ENCODE measurements at places on chromosomes 7 and 10.

GRCh38 chr7:158035343-158035742 lies 552.3 kb downstream of the PTPRN2 start:
- DNase-seq, result no peak
- H3K4me3 ChIP-seq, result no peak overlapping the region
- peaks cover 2% of the 10 kb centered on the region for H3K36me3 ChIP-seq
- no peaks in the 10 kb centered on the region for H3K27me3 ChIP-seq
- H3K4me1 ChIP-seq, result no peaks in the 10 kb centered on the region

- H3K4me3 ChIP-seq, result no peak overlapping the region
- peaks cover 10% of the 10 kb centered on the region for H3K27me3 ChIP-seq
- DNase-seq, result no peak
- H3K27ac ChIP-seq, result no peak overlapping the region
These were observed 97.3 kb upstream of the COL1A2 start for GRCh38 chr7:94297397-94297838.

GRCh38 chr7:69800495-69800894 lies 202.2 kb downstream of the AUTS2 start:
- no peak for DNase-seq
- H3K4me3 ChIP-seq, result no peak overlapping the region
- H3K4me1 ChIP-seq, result peaks cover 23% of the 10 kb centered on the region
- H3K27ac ChIP-seq, result no peak overlapping the region

DNA sequence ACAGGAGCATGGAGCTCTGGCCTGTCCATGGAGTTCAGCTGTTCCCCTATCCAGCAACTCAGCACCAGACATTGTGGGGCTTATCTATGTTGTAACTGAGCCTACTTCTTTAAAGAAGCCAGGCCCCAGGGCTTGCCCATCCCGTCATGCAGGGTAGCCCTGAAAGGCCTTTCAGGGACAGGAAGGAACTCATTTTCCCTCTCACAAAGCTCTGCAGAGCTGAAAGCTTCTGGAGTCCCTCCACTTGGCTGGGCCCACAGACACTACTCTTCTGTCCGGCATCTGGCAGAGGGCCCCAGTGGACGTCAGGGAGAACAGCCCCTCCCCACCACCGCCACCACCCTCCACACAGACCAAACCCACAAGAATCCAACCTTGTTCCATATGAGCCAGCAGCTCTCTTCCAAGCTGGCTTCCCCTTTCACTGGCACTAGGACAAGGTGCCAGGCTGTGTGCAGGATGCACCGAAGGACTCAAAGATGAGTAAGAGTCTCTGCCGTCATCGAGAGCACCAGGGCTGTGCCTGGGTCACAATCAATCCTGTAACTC lies 33.1 kb downstream of the DENND2A start:
- no peaks in the 10 kb centered on the region for H3K36me3 ChIP-seq
- no peak overlapping the region for H3K4me3 ChIP-seq
- H3K27ac ChIP-seq, result no peak overlapping the region
- no peak for DNase-seq

DNA sequence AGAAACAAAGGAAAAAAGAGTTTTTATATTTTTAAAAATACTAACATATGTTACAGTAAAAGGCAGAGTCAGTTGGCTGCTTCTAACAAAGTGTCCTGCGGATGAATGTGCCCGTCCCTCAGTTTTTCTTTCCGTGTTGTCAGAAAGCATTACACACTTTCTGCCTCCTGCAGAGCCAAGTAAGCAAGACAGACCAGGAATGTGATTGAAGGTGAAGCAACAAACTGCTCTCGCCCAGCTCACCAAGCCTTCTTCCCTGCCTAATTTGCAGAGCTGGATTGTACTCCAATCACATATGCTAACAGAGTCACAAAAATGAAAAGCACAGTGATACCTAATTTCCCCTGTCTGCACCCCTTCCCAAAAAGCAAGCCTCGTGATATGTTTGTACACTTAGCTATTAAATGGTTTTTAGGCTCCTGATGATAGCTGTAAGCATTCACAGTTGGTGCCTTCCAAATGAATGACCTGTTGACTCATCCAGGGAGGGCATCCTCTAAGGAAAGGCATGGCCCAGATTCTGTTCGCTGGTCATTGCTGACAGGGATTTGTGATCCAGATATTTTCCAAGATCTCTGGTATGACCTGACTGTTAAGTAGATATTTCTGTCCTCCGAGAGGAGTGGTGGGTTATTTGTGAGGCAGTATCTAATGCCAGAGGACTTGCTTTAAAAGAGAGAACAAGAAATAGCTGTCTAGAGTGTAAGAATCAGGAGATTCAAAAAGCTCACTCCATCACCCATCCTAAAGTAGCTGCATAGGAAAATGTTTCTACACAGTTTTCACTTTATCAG lies 187.3 kb upstream of the PLXDC2 start:
- DNase-seq, result no peak
- H3K4me1 ChIP-seq, result no peaks in the 10 kb centered on the region
- H3K36me3 ChIP-seq, result no peaks in the 10 kb centered on the region
- no peak overlapping the region for H3K27ac ChIP-seq

DNA sequence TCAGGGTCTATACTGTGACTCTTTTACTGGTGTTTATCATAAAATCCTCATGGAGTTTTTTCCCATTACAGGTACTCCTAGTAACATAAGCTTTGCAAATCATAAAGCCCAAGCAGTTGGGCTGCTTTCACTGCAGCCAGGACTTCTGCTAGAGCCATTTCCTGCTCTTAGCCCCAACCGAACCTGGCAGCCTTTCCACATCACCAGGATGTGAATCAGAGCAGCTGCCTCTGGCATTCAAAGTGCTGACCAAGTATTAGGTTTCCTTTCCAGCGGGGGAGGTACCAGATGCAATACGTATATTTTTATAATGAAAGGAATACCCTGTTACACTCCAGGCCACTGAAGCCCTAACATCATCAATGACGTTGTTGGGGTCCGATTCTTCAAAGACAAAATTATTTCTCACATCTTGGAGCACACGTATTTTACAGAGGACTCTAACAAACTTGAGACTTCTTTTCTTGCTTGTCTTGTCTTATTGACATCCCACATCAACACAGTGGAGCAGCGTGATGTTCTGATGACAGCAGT lies 3.6 kb upstream of the HTR5A start:
- no peaks in the 10 kb centered on the region for H3K36me3 ChIP-seq
- peaks cover 22% of the 10 kb centered on the region for H3K27me3 ChIP-seq
- H3K4me3 ChIP-seq, result no peak overlapping the region
- H3K4me1 ChIP-seq, result no peaks in the 10 kb centered on the region

DNA sequence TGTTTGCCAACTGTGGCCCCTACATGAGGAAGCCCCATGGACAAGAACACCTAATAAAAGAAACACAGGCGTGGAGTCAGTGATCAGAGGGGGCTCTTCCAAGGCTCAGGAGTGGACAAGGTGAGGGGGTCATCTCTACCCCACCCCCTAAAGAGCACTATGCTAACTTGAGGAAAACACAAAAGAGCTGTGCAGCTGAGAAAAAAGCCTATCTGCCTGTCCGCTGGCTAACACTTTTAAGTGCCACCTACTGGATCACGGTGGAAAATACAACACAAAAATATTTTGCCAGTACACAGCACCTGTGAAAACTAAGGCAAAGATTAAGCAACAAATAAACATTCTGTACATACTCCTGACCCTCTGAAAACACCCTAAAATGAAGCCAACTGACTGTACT lies 53.1 kb upstream of the COBL start:
- no peak overlapping the region for H3K27ac ChIP-seq
- no peaks in the 10 kb centered on the region for H3K36me3 ChIP-seq
- H3K4me3 ChIP-seq, result no peak overlapping the region
- DNase-seq, result no peak
- no peaks in the 10 kb centered on the region for H3K4me1 ChIP-seq

GRCh38 chr10:12543589-12543988 lies 194.2 kb downstream of the CAMK1D start:
- peaks cover 44% of the 10 kb centered on the region for H3K4me1 ChIP-seq
- no peak overlapping the region for H3K4me3 ChIP-seq
- H3K27ac ChIP-seq, result no peak overlapping the region
- peaks cover 20% of the 10 kb centered on the region for H3K36me3 ChIP-seq
- no peak for DNase-seq

GRCh38 chr7:21142081-21142480 lies 285.8 kb upstream of the SP4 start:
- H3K27ac ChIP-seq, result no peak overlapping the region
- no peak overlapping the region for H3K4me3 ChIP-seq
- H3K4me1 ChIP-seq, result no peaks in the 10 kb centered on the region
- no peaks in the 10 kb centered on the region for H3K36me3 ChIP-seq
- DNase-seq, result no peak
- H3K27me3 ChIP-seq, result peaks cover 7% of the 10 kb centered on the region

- peaks cover 33% of the 10 kb centered on the region for H3K36me3 ChIP-seq
- no peaks in the 10 kb centered on the region for H3K27me3 ChIP-seq
- H3K27ac ChIP-seq, result no peak overlapping the region
- H3K4me1 ChIP-seq, result no peaks in the 10 kb centered on the region
- no peak overlapping the region for H3K4me3 ChIP-seq
These were observed 17.2 kb downstream of the MMS19 start for GRCh38 chr10:97481071-97481470.

DNA sequence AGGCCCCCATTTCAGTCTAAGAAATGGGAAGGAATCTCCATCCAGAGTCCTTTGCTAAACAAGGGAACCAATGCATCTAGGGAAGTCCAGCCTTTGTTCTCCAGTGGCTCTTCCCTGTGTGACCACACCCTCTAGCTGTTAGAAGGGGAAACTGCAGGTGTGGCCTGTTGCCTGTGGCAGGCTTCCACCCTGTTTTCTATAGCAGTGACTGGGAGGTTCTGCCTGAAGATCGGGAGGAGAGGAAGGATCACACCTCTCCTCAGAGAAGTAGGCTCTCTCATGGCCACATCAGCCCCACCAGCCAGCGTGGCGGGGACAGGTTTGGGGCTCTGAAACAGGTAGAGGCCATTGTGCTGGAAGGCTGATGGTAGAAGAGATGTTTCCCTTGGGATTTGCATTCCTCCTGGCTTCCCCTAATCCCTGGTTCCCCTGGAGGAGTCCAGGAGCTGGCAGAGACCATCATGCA lies 47.7 kb upstream of the TRIM8 start:
- peaks cover 27% of the 10 kb centered on the region for H3K36me3 ChIP-seq
- no peaks in the 10 kb centered on the region for H3K27me3 ChIP-seq
- DNase-seq, result peak; percentile 23

- no peaks in the 10 kb centered on the region for H3K27me3 ChIP-seq
- H3K4me1 ChIP-seq, result peaks cover 4% of the 10 kb centered on the region
- H3K27ac ChIP-seq, result no peak overlapping the region
- DNase-seq, result no peak
- H3K36me3 ChIP-seq, result peaks cover 6% of the 10 kb centered on the region
These were observed 57.4 kb downstream of the CDK6 start for GRCh38 chr7:92778972-92779371.

GRCh38 chr10:16820421-16820820 lies 3.2 kb upstream of the RSU1 start:
- peaks cover 10% of the 10 kb centered on the region for H3K4me1 ChIP-seq
- no peak for DNase-seq
- peaks cover 11% of the 10 kb centered on the region for H3K36me3 ChIP-seq
- no peaks in the 10 kb centered on the region for H3K27me3 ChIP-seq

DNA sequence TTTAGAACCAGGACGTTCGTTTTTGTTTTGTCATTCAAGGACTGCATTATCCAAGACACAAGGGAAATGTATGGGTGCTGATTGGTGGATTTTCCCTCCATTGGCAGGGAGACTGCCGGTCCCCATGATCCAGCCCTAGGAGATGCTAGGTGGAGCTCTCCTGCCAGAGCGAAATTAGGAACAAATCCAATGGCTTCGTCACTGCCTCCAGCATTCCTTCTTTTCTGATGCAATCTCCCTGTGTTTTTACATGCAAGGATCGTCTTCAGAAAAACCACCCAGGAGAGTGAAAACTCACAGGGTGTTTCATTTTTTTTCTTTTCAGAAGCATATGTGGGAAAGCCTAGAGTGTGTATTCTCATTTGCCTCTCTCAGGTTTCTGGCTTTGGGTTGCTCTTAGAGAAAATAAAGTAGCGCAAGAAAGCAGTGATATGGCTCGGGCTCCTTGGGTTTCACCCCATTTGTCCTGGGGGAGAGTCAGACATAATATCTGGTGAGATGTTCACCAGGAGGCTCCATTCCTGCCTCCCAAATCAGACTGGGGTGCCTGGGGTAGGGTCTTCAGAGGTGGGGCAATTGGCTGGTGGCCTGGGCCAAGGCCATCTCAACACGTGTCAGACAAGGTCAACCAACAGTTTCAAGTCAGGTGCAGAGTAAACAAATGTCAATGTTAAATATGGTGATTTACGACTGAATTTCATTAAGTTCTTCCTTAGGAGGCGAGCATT lies 450.9 kb upstream of the MKI67 start:
- H3K36me3 ChIP-seq, result no peaks in the 10 kb centered on the region
- H3K4me1 ChIP-seq, result no peaks in the 10 kb centered on the region
- H3K4me3 ChIP-seq, result no peak overlapping the region
- DNase-seq, result no peak
- H3K27ac ChIP-seq, result no peak overlapping the region
- H3K27me3 ChIP-seq, result peaks cover 2% of the 10 kb centered on the region

GRCh38 chr7:96449094-96449493 lies 127.2 kb upstream of the SLC25A13 start:
- no peak overlapping the region for H3K27ac ChIP-seq
- no peaks in the 10 kb centered on the region for H3K4me1 ChIP-seq
- H3K36me3 ChIP-seq, result no peaks in the 10 kb centered on the region
- H3K27me3 ChIP-seq, result peaks cover 2% of the 10 kb centered on the region
- H3K4me3 ChIP-seq, result no peak overlapping the region

- no peaks in the 10 kb centered on the region for H3K4me1 ChIP-seq
- DNase-seq, result no peak
- H3K4me3 ChIP-seq, result no peak overlapping the region
- H3K27ac ChIP-seq, result no peak overlapping the region
- peaks cover 20% of the 10 kb centered on the region for H3K36me3 ChIP-seq
- H3K27me3 ChIP-seq, result no peaks in the 10 kb centered on the region
These were observed 14.4 kb upstream of the ATP6V0E2 start for GRCh38 chr7:149859369-149859768.

DNA sequence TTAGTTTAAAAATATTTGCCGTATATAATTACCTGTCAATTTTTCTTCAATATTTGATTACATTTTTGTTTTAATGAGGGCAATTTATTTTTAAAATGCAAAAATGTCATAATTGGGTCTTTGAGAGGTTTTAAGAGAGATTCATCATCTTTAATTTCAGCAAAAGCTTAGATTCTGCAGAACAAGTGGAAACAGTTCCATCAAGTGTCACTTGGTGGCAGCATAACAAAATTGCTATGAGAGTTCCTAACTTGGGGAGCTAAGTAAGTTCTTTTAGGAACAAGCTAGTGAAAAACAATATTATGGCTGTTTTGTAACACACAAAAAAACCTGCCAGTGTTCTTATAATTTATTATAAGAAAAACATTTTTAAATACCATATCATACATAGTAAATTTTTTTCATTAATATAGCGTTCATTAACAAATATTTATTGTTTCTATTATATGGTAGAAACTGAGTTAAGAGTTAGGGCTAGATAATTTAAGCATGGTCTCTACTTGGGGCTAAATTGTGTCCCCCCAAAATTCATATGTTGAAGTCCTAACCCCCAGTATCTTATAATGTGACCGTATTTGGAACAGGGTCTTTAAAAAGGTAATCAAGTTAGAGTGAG lies 155.2 kb downstream of the MAGI2 start:
- no peaks in the 10 kb centered on the region for H3K4me1 ChIP-seq
- H3K27ac ChIP-seq, result no peak overlapping the region
- no peaks in the 10 kb centered on the region for H3K27me3 ChIP-seq
- H3K36me3 ChIP-seq, result no peaks in the 10 kb centered on the region
- H3K4me3 ChIP-seq, result no peak overlapping the region
